A549 (cell line): ENCODE measurements at places on chromosomes 7 and 10. TPM values are rescaled to one million over a fixed set of nuclear protein-coding genes. Genes with fewer than 3 reads are reported as not detected.
A peak's percentile ranks its signal among the peaks of the same experiment; 100 is the strongest.

Gene TFPI2
- polyA plus RNA-seq = 156 to 182 TPM (median 163 TPM) in 3 replicates

Gene DOCK4
- polyA plus RNA-seq = 12.4 to 15.9 TPM (median 13.7 TPM) in 3 replicates

Gene LIPJ
- polyA plus RNA-seq = not detected in 3 replicates

Gene MALRD1
- not detected in 3 replicates for polyA plus RNA-seq

Gene NUTM2B
- 0.21 to 0.46 TPM (median 0.25 TPM) in 3 replicates for polyA plus RNA-seq

- DNase-seq = no peak
Observed at GRCh38 chr7:127666602-127667001, 14.6 kb downstream of the SND1 start.

DNA sequence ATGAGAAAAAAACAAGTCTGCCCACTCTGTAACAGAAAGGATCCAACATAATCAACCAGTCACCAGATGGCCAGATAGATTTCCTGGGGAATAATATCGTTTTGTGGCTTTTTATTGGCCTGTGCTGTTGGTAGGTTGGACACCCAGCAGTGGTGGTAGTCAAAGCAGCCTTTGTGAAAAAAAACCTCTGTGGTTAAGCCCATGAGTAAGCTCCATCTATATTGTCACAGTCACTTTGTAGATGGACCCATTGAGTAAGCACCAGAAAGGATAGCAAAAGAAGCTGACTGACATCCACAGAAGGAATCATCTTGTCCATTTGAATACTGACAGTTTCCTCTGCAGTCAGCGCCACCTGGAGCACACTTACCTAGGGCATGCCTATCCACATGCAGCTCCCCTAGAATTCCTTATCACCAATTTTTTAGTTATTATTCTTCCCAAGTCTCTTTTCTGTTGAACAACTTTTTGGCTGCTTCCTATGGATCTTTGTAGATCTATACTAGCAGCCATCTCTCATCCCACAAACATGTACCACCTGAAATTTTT, 96.9 kb downstream of the IQUB start:
- DNase-seq = no peak

GRCh38 chr7:129376778-129377700, 57.2 kb upstream of the STRIP2 start:
- no peak for DNase-seq

DNA sequence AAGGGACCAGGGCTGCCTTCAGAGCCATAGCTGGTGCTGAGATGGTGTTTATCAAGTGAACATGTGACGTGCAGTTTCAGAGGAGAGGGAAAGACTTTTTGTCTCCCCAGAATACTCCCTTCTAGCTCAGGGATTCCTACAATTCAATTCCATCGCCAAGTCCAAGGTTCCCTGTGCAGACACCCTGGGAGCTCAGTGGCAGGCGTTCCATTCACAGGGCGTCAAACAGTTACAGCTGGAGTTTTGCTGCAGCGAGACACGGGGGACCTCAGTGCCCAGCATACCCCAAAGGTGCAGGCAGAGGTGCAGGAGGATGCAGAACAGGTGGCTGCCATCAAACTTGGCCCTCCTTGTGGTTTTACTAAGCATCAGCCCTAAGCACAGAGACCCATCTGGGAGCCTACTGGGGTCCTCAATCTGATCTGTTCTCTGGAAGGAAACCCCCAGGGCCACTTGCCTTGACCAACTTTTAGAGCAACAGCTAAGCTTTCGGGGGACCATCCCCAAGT, 846 bp upstream of the CALML5 start:
- no peak for DNase-seq

GRCh38 chr10:34420795-34421194, 394.3 kb downstream of the PARD3 start:
- DNase-seq = peak; percentile 50

GRCh38 chr10:84908491-84908890, 580.1 kb downstream of the CCSER2 start:
- DNase-seq = peak; percentile 5

DNA sequence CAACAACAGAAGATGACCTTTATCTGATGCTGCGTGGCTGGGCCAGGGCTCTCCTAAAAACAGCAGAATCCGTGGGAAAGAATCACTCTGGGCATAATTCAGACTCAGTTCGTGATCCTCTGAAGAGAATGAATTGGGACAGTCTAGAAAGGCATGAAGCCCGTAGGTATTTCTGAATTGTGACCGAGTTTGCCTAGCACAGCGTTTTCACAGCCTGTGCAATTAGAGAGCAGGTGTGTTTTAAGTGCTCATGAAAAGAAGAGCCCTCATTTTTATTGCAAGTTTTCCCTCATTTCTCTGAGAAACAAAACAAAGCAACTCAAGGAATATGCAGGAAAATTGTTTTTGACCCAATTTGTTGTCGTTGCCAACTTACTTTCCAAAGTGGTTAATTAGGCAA, 366.2 kb downstream of the WDR11 start:
- no peak for DNase-seq

DNA sequence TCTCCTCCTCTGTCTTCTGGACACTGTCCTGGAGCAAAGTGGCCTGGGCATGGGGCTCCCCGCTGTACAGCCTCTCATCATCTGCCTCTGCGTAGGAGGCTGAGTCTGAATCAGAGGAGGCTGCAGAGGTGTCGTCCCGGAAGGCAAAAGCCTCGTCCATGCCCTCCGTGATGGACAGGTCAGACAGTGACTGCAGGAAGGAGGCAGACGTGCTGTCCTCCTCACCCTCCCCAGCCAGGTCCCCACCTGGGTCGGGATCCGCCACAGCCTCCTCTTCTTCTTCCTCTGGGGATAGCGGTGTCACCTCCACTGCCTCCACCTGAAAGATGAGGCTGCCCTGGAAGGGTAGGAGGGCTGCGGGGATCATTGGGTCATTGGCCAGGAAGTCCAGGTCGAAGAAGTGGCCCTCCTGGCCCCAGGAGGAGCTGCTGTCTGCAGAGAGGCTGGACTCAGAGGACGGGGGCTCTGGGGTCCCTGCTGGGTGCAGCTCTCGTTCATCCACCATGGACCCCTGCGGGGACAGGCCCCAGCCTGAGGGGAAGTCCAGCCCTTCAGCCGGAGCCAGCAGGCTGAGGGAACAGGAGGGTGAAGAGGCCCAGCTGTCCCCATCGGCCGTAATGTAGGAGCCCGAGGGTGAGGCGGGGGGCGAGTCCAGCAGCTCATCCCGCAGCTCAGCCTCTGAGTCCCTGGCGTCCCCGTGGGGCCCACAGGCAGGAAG, 3.7 kb downstream of the NACAD start:
- DNase-seq = no peak

DNA sequence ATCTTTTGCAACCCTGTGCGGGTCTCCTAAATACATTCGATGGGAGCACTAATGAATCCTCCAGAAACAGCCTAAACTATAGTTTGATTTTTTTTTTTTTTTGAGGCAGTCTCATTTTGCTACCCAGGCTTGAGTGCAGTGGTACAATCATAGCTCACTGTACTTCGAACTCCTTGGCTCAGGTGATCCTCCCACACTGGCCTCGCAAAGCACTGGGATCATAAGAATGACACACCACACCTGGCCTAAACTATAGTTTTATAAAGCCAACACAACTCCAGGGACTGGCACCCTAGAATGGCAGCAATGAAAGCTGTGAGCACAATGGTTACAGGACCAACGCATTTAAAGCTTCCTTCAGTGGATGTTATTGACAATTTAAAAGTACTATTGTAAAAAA, 14.5 kb upstream of the JMJD1C start:
- no peak for DNase-seq

DNA sequence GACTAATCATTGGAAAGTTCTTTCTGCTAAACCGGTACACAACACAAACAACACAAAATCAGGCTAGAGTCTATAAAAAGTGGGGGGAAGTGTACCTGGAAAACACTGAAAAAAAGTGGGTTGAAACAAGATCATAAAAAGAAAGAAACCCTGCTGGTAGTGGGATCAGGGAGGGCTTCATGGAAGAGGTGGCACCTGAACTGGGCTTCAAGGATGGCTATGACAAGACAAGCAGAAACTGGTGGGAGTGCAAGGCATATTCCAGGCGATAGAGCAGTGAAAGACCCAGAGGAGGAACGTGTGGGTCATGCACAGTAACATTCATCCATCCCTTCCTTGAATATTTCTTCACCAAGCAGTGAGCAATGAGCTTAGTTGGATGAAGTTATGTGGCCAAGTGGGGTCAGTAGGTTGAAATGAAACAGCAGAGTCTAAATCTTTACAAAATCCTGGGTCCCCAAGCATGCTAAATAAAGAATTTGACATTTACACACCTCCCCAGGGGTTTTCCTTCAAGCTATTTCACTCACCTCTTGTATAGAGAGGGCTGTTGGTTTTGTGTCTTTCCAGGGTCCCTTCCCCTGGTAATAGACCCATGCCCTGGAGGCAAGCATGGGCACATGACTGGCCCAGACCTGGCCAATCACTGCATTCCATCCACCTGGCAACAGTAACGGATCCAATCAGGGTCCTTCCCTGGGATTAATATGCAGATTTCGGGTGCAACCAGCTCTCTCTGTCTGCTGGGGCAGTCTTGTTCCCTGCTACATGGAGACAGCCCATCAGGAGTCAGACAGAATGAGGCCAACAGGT, 38.2 kb downstream of the SPOCK2 start:
- no peak for DNase-seq

GRCh38 chr7:36283711-36284130, 105.9 kb upstream of the ANLN start:
- no peak for DNase-seq

DNA sequence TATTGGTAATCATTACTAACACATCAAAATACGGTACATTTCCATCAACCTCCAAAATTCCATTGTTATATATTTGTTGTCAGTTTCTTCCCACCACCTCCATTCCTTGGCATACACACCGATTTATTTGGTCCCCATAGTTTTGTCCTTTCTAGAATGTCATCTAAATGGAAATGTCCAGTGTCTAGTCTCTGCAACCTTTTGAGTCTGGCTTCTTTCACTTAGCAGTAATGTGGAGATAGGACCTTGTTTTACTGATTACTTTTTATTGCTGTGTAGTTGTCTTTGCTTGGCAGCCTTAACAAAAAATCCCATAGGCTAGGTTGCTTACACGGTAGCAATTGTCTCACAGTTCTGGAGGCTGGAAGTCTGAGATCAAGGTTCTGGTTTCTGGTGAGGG, 22.5 kb downstream of the TRRAP start:
- DNase-seq = no peak

DNA sequence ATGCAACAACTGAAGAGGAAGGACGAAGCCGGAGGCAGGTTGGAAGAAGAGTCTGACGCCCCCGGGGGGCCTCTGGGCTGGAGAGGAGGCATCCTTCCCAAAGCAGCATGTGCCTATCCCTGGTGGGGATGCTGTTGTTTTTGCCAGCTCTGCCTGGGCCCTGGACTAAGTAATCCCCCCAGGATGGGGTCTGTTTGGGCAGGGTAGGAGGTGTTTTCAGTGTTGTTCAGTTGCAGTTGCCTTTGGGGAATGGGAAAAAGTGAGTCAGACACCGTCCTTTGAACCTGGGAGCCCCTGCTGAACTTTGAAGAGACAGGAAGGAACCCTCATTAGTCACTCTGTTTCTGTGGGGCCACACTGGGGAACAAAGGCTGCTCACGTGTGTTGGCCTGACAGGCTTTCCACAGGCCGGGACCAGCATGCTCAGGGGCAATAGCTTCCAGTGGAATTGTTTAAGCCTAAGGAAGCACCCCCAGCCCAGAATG, 35.2 kb upstream of the GDF10 start:
- no peak for DNase-seq

GRCh38 chr10:16566202-16566805, 44.6 kb upstream of the C1QL3 start:
- no peak for DNase-seq
